Mesangial cell (primary cell): ENCODE measurements at places on chromosomes 3 and 15. TPM values are rescaled to one million over a fixed set of nuclear protein-coding genes. Genes with fewer than 3 reads are reported as not detected.

The DOCK3 gene
- total RNA-seq: 0.13 and 0.16 TPM in 2 replicates

The TMEM212 gene
- not detected in 2 replicates for total RNA-seq

The OR5K1 gene
- not detected in 2 replicates for total RNA-seq

The DLL4 gene
- 0.13 TPM in 1 of 2 replicates, not detected in the other for total RNA-seq

The SLC12A8 gene
- 11.6 and 25.9 TPM in 2 replicates for total RNA-seq

The RPL22L1 gene
- 49.6 and 163 TPM in 2 replicates for total RNA-seq

The C2CD4A gene
- total RNA-seq: 0.25 TPM in 1 of 2 replicates, not detected in the other

The TEX9 gene
- 1.6 and 3.1 TPM in 2 replicates for total RNA-seq

The SLC7A14 gene
- total RNA-seq: 0.13 TPM in 1 of 2 replicates, not detected in the other

The SLC2A2 gene
- total RNA-seq: 1.9 TPM in 1 of 2 replicates, not detected in the other
